ENCODE measurements at places on chromosomes 12 and 14. TPM values are rescaled to one million over a fixed set of nuclear protein-coding genes. Genes with fewer than 3 reads are reported as not detected.

The BLOC1S1 gene
- 233 TPM for total RNA-seq

The NRL gene
- 2.9 TPM for total RNA-seq

The FAR2 gene
- 6.7 TPM for total RNA-seq

The CIROP gene
- 0.45 TPM for total RNA-seq

The GPR84 gene
- not detected for total RNA-seq

The MLEC gene
- total RNA-seq: 64.1 TPM

The ST8SIA1 gene
- total RNA-seq: 0.89 TPM

The SRRM4 gene
- total RNA-seq: not detected

The FOXA1 gene
- total RNA-seq: under 0.01 TPM

The BATF gene
- total RNA-seq: not detected

The HOXC11 gene
- total RNA-seq: not detected

The CCDC38 gene
- total RNA-seq: not detected

The CLEC2D gene
- 0.59 TPM for total RNA-seq

The GYS2 gene
- not detected for total RNA-seq

The IAPP gene
- total RNA-seq: not detected

The GDF3 gene
- not detected for total RNA-seq

The LRIG3 gene
- total RNA-seq: 17.3 TPM

The GALNT9 gene
- total RNA-seq: 0.67 TPM

The GPR132 gene
- not detected for total RNA-seq

The BCAT1 gene
- total RNA-seq: 110 TPM

The OR4Q3 gene
- total RNA-seq: not detected

The TDP1 gene
- total RNA-seq: 24.1 TPM

The KRT77 gene
- total RNA-seq: not detected

The KLRC2 gene
- total RNA-seq: not detected

The PPP1R1A gene
- not detected for total RNA-seq
